Caki2 (cell line): ENCODE measurements at places on chromosomes 2 and 18. TPM values are rescaled to one million over a fixed set of nuclear protein-coding genes. Genes with fewer than 3 reads are reported as not detected.

DNA sequence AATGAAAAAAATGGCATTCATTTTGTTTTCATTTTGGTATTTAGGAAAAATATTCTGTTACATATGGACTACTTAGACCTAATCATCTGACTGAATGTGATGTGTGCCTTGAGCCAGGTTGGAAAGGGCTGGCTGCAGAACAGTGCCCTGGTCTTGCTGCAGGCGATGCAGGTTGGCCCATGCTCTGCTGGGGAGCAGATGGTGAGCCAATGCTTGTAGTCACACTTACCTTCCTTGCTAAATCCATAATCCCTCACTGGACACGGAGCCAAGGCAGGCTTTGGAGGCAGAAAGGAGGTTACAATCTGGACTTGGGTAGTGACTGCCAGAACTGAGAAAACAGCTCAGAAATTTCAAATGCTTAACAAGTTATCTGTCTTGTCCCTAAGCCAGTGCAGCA lies 228.7 kb downstream of the ARHGAP15 start:
- DNase-seq = no peak

DNA sequence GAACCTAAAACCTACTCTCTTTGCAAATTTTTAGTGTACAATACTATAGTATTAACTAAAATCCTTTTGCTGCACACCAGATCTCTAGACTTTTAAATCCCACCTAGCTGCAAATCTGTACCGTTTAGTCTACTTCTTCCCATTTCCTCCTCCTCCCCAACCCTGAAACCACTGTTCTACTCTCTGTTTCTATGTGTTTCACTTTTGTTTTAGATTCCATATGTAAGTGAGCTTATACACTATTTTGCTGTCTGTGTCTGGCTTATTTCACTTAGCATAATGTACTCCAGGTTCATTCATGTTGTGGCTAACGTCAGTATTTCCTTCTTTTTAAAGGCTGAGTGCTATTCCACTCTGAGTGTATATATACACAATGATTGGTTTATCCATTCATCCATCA lies 18.4 kb upstream of the DSC2 start:
- DNase-seq = no peak

ZSWIM2 gene
- total RNA-seq = not detected in 2 replicates

DNA sequence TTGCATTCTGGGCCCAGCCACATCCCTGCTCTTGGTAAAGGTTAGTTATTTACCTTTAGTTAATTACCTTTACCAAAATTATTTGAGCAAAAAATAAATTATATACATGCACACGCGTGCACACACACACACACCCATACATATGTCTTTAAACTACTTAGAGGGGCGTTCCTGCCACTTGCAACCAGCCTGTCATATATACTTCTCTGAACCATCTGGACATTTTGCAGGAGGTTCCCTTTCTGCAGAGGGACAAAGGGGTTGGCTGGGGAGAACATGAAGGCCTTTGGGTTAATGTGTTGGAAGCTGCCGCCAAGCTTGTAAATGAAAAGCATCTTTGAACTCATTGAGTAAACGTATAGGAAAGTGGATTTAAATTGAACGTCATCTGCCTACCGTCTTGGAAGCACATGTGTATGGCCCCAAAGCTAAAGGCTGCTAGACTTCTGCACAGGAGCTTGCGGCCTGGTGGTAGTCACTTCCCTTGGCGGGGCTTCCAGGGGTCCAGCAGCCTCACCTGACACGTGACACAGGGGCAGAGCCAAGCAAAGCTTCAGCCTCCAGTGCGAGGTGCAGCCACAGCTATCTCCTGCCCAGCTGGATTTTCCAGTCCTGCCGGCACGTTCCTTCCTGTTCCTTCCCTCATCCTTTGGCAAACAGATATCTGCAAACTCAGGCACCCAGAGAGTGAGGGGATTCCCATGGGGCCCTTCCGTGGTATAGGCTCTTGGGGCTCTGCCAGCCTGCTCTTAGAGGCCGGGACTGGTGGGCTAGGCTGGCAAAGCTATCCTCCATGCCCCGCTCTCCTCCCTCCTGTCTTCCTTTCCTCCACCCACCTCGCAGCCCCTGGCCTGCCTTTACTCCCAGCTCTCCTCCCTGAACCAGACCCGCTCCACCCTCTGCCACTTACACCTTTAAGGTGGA lies 46.1 kb downstream of the SERTAD2 start:
- no peak for DNase-seq

DNA sequence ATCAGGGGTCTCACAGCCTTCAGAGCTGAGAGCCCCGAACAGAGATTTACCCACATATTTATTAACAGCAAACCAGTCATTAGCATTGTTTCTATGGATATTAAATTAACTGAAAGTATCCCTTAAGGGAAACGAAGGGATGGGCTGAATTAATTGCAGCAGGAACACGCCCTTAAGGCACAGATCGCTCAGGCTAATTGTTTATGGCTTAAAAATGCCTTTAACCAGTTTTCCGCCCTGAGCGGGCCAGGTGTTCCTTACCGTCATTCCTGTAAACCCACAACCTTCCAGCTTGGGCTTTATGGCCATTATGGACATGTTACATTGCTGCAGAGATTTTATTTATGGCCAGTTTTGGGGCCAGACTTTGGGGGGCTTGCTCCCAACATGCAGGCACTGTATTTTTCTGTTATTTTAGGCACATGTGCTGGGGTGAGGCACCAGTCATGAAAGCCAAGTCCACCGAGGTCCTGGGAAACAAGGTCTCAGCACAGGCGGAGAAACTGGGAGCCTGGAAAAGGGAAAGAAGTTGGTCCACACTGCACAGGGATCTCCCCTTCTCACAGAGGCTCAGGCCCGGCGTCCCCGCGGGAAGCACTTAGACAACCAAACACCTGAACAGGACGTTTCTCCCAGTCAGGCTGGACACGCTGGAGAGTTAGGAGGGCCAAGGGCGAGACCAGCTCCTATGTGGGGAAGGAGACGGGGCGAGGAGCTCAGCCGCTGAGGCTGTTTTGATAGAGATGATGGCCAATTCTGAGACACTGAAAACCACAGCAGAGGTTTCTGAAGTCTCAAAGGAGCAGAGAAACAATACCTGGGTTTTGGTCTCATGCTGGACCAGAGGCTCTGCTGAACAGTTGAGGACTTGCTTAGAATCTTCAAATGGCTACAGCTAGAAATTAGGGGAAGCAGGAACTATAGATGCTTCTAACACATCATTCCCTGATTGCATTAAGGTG lies 86.7 kb downstream of the TMEM18 start:
- no peak for DNase-seq

- DNase-seq = no peak
These were observed 700.0 kb upstream of the SOX11 start for GRCh38 chr2:4992226-4992625.

CFC1 gene
- total RNA-seq = not detected in 2 replicates
